ENCODE measurements at places on chromosomes 2 and 18.

DNA sequence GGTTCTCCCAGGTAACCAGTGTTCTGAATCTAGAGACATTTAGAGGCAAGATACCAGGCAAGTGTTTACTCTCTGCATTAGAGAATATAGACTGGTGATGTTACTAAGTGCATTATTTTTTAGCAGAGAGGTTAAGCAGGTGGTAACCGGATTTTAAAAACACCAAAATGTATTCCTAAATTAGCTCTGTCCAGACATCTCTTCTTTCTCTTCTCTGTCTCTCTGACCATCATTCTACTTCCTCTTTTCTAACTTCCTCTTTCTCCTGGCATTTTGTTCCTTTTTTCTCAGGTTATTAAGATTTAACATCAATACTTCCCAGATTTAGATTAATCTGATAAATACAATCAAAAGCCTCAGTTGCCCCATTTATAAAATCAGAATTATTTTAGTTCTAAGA, 31.7 kb upstream of the DYNC1I2 start:
- DNase-seq: no peak

DNA sequence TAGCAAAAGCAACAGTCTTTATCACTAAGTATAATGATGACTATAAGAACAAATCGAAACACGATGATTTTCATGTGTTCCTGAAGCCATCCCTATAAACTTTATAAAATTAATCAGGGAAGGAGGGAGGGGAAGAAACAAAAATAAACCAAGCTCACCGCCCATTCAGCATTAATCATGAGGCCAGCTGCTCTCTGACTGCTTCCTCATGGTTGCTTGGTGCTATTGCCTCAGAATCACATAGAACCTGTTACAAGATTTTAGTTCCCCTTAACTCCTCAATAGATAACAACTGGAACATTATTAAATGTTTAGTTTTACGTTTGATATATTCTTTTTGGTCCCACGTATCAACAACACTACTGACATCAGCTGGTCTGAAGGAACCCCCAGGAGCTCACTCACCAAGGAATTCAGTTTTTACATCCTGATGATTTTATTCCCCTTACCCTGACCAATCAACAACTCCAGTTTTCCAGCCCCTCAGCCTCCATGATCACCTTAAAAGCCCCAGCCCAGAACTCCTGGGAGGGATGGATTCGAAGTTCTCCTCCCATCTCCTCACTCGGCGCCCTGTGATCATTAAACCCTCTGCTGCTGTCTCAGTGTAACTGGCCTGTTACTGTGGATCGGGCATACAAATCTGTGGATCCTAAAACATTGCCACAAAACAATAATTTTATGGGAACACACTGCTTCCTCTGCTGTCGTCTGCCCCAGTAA, 10.6 kb upstream of the HNRNPLL start:
- DNase-seq: no peak

- no peak for DNase-seq
Measured at GRCh38 chr2:176581557-176582165, 312.4 kb downstream of the MTX2 start.

GRCh38 chr2:237966250-237966564, 607 bp upstream of the UBE2F start:
- DNase-seq: no peak

- DNase-seq: no peak
Measured at GRCh38 chr2:169232551-169233154, 129.7 kb downstream of the LRP2 start.

DNA sequence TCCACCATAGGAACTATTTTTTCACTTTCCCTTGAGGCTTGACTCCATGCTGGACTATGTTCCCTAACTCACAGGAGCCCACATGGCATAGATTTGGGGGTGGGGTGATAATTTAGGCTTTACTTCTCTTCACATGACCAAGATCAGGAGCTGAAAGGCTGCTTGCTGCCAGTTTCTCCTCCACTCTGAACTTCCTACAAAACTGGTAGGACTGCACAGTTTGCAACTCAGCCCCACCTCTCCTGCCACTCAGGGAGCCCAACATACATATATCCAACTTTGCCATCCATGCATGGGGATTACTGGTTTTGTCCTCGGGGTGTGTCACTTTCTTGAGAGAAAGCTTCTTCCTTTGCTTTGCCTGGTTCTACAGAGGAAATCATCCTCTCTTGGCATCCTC, 14.2 kb downstream of the INO80D start:
- no peak for DNase-seq

DNA sequence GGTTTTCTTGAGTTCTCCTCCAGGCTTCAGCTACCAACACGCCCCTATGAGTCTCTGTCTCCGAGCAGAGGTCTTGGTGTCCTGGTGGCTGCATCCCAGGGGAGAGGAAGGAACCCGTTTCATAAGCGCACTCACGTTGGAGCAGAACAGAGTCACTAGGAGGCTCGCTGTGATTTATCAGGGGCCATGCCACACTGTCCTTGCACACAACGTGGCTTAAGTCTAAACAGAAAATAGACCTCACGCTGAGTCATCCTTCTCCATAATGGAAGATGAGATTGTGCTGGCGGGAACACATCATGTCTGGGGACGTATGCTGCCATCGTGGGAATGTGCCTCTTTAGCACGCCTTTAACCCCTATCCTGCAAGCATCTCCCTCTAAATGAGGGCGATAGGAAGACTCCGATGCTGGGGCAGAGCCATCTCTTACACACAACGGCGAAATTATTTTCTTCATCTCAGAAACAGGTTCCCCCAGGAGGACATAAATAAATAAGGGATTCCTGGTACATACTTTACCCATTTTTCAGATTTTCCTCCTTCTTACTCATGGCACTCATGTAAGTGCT, 211.4 kb downstream of the KLHL29 start:
- no peak for DNase-seq

- no peak for DNase-seq
Measured at GRCh38 chr2:146990311-146991054, 854.3 kb upstream of the ACVR2A start.

- no peak for DNase-seq
Measured at GRCh38 chr2:58571181-58571852, 330.2 kb upstream of the FANCL start.

DNA sequence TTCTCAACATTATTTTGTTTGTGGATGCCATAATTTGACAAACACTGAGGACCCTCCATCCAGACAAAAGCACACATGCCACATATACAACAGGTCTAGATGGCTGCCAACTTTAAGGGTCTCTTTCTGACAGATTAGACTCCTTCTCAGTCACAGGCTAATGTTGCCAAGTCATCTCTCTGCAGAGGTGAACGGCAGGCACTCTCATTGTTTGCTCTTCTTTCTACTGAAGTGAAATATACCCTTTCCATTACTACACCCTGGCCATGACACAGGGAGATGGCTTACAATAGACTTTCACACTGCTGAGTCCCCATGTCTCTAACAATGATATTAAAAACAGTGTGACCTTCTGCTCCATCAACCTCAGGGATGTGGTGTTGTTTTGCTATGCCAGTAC, 47.5 kb upstream of the ZNF397 start:
- DNase-seq: no peak

GRCh38 chr2:69216535-69217332, 170.3 kb downstream of the GFPT1 start:
- DNase-seq: no peak

DNA sequence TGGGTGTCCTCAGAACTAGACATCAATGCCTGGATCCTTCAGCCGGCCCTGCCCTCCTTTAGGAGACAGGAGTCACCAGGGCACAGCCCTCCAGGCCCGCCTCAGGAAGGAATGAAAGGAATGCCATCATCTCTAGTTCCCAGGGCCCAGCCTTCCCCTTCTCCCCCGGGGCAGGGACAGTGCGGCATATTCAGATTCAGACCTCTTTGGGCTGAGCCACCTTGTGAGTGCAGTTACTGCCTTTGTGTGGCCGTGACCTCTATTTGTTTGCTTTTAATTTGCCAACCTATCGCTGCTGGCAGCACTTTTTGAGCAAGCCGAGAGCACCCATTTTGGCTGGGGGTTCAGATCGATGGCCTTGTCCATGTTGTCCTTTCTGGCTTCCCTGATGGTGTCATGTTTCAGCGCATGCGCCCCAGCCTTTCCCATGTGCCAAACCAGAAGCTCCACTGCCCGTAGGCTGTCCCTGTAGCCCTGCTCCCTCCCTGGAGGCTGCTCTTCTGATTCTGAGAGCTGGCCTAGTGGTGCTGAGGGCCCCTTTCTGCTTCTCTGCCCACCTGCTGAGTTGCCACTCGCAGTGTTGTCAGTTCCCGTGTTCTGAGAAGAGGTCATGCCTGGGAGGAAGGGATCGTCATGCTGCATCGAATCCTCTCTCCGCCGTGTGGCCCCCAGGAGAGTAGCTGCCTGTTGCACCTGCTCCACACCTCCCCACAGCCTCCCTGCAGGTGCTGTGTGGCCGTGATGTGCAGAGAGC, 10.9 kb downstream of the ANKRD23 start:
- DNase-seq: peak; percentile 80

GRCh38 chr18:63969942-63970808, at the start of gene SERPINB8:
Gene SERPINB8, plus strand, starts transcription at chr18:63970081. Its CDS starts 8,228 bp downstream, at chr18:63978309.
- DNase-seq: peak; percentile 15

DNA sequence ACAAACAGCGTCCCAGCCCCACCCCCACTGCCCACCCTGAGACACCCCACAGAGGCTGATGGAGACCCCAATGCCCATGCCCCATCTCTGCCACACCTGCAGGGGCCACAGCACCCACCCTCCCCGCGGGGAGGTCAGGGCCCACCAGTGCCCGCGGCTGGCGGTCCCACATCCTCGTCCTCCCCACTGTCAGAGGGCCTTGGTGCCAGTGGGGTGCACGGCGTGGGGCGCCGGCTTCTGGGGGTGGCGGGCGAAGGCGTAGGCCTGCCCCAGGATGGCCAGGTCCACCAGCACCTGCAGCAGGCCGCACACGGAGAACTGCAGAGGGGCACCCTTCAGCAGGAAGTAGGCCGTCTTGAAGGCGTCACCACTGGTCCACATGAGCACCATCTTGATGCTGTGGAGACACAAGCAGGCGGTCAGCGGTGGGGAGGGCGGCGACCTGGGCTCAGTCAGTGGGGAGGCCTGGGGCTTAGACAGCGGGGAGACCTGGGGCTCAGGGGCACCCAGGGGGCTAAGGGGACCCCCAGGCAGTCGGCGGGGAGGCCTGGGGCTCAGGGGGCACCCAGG, 47.6 kb downstream of the SLC66A2 start:
- no peak for DNase-seq

DNA sequence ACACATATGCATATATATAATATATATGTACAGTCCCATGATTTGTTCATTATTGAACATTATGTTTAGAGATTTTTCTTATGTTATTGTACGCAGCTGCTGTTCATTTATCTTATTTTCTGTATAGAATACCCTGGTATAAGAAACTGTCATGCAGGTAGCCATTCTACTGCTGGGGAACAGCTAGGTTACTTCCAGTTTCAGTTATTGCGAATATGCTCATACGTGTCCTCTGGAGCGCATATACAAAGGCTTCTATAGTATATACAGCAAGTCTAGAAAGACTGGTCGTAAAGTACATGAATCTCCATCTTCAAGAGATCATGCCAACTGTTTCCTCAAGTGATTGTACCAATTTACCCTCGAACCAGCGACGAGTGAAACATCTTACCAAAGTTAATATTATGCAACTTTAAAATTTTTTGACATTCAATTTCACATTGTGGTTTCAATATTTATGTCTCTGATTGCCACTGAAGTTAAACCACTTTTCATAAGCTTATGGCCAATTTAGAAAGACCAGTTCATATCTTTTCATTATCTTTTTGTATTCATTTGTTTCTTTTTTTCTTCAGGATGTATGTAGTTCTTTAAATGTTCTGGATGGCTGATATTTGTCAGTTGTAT, 53.5 kb downstream of the RDH14 start:
- DNase-seq: no peak

DNA sequence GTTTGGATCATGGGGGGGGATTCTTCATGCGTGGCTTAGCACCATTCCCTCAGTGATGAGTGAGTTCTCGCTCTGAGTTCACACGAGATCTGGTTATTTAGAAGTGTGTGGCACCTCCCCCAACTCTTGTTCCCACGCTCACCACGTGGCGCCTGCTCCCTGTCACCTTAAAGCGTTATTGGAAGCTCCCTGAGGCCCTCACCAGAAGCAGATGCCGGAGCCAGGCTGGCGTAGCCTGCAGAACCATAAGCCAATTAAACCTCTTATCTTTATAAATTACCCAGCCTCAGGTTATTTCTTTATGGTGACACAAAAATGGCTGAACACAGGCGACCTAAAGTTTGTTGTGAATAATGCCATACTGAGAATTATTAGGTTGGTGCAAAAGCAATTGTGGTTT, 10.5 kb upstream of the MTCL1 start:
- DNase-seq: no peak

- no peak for DNase-seq
Measured at GRCh38 chr18:49162226-49162864, 211.6 kb upstream of the SMAD7 start.

DNA sequence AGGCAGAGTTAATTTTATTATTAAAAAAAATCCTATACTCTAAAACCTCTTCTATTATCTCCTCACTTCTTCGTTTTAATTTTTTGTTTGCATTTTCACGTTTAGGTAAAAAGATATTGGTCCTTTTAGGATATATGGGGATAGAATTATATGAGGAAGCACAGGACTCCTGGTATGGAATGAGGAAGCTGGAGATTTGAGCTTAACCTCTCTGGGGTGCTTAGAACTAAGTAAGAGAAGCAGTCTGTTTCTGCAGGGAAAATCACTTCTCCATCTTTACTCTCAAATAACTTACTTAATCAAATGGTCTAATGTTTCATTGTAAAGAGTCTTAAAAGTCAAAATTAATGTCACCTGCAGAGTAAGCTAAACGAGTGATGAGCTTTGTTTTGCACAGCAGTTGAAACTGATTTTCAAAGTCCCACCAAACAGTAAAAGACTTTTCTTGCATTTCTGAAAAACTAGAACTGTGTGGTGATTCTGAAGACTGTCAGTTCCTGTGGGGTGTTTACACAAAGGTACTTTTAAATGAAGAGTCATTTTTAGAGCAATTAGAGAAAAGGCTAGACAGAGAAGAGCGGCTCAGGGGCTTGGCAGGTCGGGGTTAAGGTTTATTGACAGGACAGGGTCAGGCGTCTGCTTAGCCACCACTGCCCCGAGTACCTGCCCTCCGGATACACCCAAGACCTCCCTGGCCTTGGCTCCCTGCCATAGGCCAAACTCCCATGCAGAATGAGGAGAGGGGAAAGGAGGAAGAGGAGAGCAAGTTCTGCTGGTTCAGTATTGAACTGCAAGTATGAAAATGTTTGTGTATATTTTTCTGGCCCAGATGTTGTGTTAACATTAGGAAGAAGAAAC, 21.6 kb downstream of the METAP1D start:
- DNase-seq: no peak

GRCh38 chr2:36952748-36953197, 13.6 kb downstream of the STRN start:
- no peak for DNase-seq

GRCh38 chr18:77132369-77133050, at the start of gene MBP:
Gene MBP, minus strand, starts transcription at chr18:77132783. Its CDS starts 27,522 bp downstream, at chr18:77105261.
- DNase-seq: no peak

- DNase-seq: no peak
Measured at GRCh38 chr2:239024226-239024625, 176.3 kb downstream of the TWIST2 start.
